ENCODE measurements at places on chromosomes 6 and 20.
A peak's percentile ranks its signal among the peaks of the same experiment; 100 is the strongest.

- no peak for DNase-seq
Measured at GRCh38 chr20:58071298-58071697, 157.2 kb downstream of the ANKRD60 start.

DNA sequence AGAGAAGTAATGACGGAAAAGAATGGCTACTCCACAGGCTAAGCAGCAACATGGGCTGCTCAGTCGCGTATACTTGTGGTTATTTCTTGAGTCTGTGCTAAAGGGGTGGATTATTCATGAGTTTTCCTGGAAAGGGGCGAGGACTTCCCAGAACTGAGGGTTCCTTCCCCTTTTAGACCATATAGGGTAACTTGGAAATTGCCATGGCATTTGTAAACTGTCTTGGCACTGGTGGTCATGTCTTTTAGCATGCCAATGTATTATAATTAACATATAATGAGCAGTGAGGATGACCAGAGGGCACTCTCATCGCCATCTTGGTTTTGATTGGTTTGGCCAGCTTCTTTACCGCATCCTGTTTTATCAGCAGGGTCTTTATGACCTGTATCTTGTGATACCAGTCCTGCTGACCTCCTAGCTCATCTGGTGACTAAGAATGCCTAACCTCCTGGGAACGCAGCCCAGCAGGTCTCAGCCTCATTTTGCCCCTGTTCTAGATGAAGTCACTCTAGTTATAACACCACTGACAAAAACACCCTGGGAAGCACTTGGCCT, 11.4 kb downstream of the LBP start:
- DNase-seq: no peak

DNA sequence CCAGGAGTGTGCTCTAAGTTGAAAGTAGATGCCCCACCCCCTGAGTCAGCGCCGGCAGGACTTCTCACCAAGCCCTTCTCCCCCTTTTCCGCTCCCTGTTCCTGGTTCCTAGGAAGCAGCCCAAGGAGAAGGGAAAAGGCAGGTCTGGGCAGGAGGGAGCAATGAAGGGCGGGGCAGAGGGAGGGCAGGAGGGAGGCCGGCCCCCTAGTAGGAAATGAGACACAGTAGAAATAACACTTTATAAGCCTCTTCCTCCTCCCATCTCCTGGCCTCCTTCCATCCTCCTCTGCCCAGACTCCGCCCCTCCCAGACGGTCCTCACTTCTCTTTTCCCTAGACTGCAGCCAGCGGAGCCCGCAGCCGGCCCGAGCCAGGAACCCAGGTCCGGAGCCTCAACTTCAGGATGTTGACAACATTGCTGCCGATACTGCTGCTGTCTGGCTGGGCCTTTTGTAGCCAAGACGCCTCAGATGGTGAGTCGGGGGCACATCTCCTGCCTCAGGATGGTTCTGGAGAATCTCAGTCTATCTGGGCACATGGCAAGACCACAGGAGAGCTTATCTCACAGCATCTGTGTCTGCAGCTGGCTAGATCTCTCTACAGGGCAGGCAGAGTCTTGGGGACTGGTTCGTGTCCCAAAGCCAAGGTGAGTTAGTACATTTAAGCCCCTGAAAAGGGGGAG, at the start of gene PROCR:
TSS of gene PROCR (plus strand) at position 320 of the 681 bp plus-strand sequence. CDS start at position 403, 83 bp downstream.
- DNase-seq: peak; percentile 60

- DNase-seq: no peak
Measured at GRCh38 chr6:112296122-112296521, 41.8 kb upstream of the LAMA4 start.

DNA sequence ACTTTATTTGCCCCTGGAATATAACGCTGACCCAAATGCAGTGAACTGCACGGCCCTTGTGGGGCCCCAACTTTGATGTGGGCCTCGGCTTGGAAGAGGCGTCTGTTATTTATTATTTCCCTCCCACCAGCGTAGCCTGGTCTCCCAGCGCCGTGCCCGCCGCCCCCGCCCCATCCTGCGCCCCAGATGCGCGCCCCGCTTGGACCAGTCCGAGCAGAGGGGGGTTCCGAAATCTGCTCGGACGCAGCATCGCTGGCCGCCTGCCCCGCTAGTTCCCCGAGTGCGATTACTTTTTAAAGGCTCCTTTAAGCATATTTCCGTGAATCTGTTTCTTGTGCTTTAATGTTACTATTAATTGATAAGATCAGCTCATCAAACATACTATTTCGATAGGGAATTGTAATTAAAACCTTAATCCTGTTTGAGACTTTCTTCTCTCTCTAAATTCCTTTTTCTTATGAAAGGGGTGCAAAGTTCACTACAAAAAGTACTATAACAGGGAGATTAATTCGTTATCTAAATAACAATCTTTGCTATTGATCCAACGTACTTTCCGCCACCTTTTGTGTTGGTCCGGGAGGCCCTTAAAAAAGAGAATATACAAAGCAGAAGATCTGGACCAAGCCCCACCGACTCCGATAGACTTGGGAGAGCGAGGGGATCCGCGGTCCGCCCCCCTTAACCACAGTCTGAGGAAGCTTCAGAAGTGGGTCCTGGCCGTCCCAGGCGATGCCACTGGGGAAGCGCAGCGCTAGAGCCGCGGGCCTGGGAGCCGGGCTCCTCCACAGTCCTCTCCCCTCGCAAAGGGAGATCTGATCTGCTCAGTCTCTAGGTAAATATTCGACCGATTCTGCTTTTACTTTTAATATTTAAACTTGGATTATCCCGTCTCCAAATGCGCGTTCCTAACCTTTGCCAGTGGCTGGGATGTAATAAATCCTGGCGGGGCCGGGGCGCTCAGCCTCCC, 10.2 kb downstream of the POU3F2 start:
- DNase-seq: peak; percentile 60

DNA sequence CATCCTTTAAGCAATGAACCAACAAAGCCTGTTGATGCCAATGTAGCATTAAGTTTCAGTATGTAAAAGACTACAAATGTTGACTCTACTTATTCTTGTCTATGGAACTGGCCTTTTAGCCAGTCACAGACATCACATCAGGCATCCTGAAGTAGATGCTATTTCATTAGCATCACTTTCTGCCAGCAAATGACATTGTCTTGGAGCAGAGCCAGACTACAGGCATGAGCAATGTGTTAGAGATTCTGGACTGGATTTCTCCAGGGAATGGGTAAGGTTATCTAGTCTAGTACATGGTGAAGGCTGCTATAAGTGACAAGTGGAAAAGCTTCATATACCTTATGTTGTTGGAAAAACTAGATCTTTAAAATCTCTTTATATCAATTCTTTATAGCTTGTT, 142.9 kb downstream of the ADGRB3 start:
- no peak for DNase-seq

DNA sequence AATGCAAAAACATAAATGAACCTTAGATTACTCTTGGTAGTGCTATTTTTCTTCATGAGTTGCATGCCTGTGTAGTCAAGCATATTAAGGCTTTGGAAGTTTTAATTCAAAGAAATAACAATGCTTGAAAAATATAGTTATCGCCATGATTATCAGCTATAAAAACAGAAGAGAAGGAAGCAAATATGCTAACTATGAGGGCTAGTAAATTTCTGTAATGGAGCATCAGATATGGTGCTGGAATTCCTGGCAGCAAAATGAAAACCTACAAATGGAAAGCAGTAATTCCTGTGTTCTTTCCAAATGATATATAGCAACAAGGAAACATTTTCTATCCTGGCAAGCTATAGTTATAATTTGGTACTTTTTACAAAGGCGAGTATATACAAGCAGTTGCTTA, 29.7 kb downstream of the DOP1A start:
- peak; percentile 46 for DNase-seq

DNA sequence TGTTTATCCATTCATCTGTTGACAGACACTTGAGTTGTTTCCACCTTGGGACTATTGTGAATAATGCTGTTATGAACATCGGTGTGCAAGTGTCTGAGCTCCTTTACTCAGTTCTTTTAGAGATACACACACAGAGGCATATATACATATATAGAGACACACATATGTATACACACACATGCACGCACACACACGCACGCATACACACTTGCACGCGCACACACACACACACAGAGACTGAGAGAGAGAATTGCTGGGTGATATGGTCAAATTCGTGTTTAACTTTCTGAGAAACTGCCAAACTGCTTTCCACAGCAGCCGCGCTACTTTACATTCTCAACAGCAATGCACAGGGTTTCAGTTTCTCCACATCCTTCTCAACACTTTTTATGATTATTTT, 273.3 kb downstream of the FARS2 start:
- no peak for DNase-seq

DNA sequence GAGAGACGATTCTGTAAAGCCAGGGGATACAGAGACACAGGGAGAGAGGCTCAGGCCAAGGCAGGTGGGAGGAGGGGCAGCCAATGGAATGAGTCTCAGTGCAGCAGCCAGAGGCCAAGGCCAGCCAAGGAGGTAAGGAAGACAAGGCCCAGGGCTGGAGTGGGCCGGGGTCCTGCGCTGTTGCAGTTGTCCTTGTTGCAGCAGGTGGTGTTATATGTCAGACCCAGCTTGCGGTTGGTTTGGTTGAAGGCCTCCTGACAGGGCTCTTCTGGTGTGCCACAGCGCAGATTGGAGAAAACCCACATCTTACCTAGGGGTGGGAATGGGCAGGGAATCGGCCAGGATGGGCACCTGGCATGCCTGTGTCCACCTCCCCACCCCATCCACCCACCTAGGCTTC, 2.5 kb downstream of the LY6G6C start:
- DNase-seq: no peak

DNA sequence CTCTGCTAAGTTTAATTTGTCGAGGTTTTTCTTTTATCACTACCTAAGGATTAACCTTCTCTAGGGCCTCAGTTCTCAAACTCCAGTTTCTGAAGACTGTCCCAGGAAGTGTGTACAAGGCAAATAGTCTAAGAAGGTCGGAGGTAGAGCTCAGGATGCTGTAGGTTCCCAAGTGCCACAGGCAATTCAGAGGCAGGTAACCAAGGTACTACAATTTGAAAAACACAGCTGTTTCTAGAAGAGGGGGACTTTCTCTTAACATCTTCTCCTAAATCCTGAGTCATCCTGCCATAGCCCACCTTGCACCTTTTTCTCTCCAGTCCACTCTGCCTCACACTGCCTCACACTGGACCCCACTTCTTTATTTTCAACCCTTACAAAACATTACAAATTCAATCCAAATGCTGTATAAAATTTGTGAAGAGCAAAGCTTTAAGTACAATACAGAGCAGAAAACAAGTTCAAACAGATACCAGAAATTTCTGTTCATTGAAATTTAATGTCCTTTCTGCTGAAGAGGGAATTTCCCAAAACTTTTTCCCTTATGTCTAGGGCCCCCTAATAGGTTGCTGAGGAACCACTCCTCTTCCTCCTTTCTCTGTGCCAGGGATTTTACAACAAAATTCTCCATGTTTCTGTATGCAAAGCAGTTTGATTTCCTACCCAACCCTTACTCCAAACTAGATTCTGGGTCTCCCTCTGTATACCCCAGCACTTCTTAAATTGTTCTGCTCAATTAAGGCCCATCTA, 43.0 kb downstream of the FRK start:
- DNase-seq: no peak

DNA sequence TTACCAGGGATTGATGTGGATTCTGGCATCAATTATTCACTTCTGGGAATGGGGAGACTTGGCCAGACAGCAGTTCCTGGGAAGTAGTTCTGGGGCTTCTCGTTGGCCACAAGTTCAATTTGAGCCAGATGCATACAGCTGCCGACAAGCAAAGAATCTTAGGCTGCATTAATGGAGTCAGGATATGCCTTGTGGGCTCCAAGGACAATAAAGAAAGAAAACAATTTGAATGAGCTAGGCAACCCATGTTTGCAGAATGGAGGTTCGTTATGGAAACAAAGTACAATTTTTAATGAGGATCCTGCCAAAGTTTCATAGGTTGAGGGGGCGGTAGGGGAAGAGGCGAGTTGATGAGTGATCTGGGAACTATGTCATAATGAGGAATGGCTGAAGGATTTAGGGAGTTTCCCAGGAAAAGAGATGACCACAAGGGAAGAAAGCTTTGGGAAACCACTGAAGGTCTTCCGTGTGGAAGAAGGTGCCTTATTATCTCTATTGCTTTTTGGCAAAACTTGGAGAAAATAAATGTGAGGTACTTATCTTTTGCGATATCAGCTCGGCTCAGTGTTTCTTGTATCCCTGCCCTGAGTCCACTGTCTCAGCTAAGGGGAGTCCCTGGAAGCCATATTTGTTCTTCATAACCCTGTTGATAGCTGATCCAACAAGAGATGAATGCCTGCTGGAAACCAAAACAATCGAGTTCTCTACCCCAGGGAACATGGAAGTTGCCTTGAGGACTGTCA, 181.0 kb upstream of the ZNF217 start:
- DNase-seq: no peak

GRCh38 chr20:29326376-29327070, 1930.9 kb upstream of the DEFB115 start:
- no peak for DNase-seq

- no peak for DNase-seq
Measured at GRCh38 chr6:5989141-5989723, 17.5 kb downstream of the NRN1 start.

GRCh38 chr20:6686171-6686570, 81.3 kb upstream of the BMP2 start:
- no peak for DNase-seq

- no peak for DNase-seq
Measured at GRCh38 chr6:87745966-87746721, 44.1 kb upstream of the AKIRIN2 start.

GRCh38 chr20:43331906-43332305, 125.8 kb upstream of the SRSF6 start:
- DNase-seq: no peak

DNA sequence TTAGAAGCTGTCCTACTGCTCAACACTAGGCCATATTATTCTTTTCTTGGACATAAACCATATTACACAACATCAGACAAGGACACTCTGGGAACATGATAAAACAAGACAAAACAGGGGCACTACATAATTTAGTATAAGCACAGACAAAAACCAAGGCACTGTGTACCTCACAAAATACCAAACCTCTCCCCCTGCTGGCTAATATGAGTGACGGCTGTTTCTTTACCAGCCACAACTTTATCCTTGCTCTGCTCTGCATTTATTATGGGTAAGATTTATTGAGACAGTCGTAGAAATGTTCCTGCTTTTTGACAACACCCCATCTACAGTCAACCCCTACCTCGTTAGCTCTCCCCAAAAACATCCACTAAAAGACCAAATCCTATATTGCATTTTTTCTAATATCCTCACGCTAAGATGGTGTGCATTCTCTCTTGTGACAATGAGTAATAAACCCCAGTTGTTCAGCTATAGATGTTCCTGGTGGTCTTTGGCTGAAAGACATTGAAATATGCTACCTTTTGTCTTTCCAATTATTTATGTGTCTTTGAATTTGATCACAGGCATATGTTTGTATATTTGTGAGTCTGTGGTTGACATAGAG, 23.8 kb upstream of the POLR1H start:
- no peak for DNase-seq

- no peak for DNase-seq
Measured at GRCh38 chr20:45419188-45420091, 3.5 kb downstream of the PIGT start.

GRCh38 chr6:109073344-109074132, 21.1 kb downstream of the SESN1 start:
- no peak for DNase-seq

DNA sequence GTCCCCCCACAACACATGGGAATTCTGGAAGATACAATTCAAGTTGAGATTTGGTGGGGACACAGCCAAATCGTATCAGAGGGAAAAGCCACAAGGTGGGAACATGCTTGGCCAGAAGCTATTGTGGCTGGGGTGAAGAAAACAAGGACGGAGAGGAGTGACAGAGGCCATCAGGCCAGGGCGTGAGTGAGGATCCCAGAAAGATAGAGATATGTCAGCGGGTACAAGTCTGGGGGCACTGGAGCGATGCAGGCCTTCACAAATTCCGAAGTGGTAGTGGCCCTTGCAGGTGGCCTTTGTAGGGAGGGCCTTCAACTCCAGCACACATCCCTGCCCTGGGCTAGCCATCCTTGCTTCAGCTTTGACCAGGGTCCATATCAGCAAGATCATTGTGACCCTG, 159.1 kb downstream of the BCAS1 start:
- DNase-seq: no peak

Data from kidney (tissue), 22 donors.